Pulmonary artery endothelial cell (primary cell): ENCODE measurements at places on chromosomes 13 and 19.

- DNase-seq: no peak
Observed at GRCh38 chr19:16581145-16581970, 9.1 kb upstream of the SLC35E1 start.

DNA sequence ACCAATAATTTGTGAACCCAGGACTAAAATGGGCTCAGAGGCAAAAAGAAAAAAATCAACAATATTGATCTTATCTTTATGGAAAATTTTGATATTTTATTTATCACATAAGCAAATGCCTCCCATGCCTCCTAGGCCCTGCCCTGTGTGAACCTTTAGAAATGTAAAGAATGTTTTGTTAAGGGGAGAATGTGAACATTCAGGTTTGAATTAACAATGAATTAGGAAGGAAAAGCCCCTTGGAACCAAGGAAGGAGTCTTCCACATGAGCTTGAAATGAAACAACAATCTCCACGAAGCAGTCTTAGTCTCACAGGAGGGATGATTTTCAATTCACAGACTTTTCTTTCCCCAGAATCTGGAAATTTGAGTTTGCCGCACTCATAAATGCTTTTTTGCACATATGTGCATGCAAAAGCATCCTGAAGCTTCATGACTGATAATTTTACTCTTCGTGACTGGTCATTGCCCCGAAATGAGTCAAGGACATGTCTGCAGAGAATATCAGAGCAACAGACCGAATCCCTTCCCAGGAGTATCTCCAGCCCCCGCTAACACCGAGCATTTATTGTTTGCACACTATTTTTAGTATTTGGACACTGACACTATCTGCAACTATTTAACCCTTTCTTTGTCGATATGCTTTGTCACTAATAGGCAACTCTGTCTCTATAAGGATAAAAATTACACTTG is 135.2 kb downstream of the DCT start:
- DNase-seq: no peak

GRCh38 chr19:3186160-3186688 is 494 bp downstream of the NCLN start:
- DNase-seq: no peak

- DNase-seq: no peak
Observed at GRCh38 chr19:14088634-14089411, 1.7 kb downstream of the SAMD1 start.

DNA sequence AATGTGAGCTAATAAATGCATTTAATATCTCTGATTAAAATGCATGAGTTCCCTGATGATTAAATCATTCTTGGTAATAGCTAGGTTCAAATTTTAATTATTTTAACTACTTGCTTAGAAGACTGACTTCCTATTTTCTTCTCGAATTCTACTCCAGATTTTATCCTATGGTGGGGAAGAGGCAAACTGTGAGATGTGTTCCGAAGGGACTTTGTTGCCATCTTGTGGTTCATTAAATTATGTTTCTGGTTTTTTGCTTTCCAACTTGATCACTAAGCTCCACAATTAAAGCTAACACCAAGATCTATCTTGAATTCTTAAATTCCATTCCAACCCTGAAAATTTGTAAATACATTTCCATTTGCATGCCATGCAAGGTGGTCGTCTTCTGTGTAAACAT is 538.4 kb upstream of the PCDH20 start:
- no peak for DNase-seq

DNA sequence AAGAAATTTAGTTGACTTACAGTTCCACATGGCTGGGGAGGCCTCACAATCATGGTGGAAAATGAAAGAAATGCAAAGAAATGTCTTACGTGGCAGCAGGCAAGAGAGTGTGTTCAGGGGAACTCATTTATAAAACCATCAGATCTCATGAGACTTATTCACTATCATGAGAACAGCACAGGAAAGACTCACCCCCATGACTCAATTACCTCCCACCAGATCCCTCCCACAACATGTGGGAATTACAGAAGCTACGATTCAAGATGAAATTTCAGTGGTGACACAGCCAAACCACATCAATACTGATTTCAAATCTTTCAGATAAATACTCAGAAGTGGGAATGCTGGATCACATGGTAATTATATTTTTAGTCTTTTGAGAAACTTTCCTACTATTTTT is 1357.9 kb downstream of the SLITRK5 start:
- DNase-seq: no peak

GRCh38 chr19:48308631-48309586 is 16.4 kb upstream of the EMP3 start:
- DNase-seq: no peak

DNA sequence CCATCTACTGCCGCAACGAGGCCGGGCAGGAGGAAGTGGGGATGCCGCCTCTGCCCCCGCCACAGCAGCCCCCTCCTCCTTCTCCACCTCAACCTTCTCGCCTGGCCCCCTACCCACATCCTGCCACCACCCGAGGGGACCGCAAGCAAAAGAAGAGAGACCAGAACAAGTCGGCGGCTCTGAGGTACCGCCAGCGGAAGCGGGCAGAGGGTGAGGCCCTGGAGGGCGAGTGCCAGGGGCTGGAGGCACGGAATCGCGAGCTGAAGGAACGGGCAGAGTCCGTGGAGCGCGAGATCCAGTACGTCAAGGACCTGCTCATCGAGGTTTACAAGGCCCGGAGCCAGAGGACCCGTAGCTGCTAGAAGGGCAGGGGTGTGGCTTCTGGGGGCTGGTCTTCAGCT is 3.4 kb upstream of the NUP62 start:
- DNase-seq: no peak

DNA sequence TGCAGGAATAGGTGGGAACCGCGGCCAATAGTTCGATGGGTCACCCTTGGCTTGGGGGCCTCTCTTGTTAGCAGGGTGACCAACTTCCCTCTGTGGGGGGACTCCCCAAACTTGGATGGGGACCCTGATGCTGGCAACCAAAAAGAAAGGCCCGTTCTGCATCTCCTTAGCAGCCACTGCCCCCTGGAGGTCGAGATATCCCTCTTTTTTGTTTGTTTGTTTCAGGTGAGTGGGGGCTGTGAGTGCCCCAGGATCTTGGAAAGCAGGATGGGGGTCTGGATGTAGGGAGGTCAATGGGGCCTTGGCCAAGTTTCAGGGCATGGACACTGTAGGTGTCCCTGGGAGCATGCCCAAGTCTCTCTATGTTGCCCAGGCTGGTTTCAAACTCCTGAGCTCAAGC is 7.7 kb upstream of the CRTC1 start:
- DNase-seq: no peak

DNA sequence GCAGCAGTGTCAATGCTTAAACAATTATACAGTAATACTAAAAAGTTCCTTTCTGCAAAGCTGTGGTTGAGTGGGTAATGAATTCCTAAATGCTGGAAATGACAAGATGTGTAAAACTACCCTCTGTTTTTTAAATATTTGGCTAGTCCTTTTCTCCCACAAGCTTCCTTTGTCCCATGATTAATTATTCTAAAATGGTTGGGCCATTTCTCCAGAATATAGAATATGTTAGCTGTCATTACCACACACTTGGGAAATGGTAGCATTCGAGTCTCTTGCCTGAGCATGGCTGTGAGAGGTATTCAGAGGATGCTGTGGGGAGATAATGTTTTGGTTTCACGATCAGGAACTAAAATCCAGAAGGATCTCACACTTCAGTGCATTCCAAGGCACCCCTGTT is 1185.8 kb downstream of the UQCRFS1 start:
- no peak for DNase-seq

GRCh38 chr13:30690282-30691188 is 44.8 kb upstream of the ALOX5AP start:
- no peak for DNase-seq

DNA sequence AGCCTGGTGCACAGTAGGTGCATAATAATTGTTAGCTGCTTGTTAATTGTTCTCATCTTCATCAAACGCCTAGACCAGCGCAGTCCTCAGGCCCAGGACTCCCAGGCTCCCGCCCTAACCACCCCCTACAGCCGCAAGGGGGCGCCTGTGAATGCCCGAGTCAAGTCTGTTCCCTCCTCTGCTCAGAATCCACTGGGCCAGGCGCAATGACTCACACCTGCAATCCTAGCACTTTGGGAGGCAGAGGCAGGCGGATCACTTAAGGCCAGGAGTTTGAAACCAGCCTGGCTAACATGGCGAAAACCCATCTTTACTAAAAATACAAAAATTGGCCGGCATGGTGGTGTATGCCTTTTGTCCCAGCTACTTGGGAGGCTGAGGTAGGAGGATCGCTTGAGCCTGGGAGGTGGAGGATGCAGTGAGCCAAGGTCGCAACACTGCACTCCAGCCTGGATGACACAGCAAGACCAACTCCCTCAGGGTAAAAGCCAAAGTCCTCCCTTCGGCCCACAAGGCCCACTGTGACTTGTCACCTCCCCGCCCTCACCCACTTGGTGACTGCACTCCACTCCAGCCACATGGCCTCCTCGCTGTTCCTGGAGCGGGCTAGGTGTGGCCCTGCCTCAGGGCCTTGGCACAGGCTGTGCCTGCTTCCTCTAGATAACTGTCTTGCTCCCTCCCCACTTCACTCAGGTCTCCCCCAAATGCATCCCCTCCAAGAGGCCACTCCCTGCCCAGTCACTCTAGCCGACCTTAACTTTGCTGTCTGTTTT is 9.1 kb downstream of the ZNF653 start:
- DNase-seq: peak; percentile 33

GRCh38 chr19:48646722-48647216 is 782 bp upstream of the CA11 start:
- DNase-seq: no peak

DNA sequence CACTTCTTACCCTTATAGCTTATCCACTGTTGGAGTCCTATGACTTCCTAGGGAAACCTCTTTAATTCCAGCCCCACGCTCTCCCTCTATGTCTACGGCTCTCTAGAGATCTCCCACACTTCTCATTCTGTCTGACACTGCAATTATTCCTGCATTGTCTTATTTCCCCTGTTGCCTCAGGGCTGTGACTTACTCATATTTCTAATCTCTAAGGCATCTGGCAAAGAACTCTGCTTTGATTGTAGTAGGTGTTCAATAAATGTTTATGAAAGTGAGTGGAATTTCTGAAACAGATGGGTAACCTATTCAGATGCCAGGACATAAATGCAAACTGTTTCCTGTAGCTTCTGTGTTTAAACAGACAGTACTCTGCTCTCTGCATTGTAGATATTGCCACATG is 102.4 kb upstream of the SERTM1 start:
- peak; percentile 8 for DNase-seq

GRCh38 chr19:8462571-8462970 is 17.8 kb downstream of the HNRNPM start:
- no peak for DNase-seq

- no peak for DNase-seq
Observed at GRCh38 chr13:107765724-107766401, 449.5 kb downstream of the LIG4 start.

GRCh38 chr19:2454962-2455850 is 1.6 kb downstream of the LMNB2 start:
- no peak for DNase-seq

GRCh38 chr19:30363073-30363472 is 9.1 kb upstream of the ZNF536 start:
- no peak for DNase-seq

- no peak for DNase-seq
Observed at GRCh38 chr19:54959840-54960239, 6.3 kb upstream of the NLRP2 start.

DNA sequence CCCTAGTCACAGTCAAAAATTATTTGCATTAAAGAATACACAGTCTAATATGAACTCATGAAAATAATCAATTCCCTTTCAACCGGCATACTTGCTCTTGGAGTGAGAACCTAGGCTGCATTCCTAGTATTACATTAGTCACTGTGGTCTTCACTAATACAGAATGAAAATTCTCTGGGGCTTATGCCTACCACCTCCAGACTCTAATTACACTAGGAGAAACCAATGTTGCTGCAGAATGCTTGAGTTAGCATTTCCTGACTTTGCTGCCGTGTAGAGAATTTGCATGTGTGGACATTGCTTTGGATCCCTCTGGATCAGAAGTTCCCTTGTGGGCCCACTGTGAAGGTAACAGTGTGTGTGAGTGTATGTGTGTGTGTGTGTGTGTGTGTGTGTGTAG is 87.8 kb downstream of the CCNA1 start:
- DNase-seq: no peak
